Hepatocyte (in vitro differentiated cells): ENCODE measurements at places on chromosomes 6 and 20. TPM values are rescaled to one million over a fixed set of nuclear protein-coding genes. Genes with fewer than 3 reads are reported as not detected.

FAM209B gene
- not detected in 2 replicates for total RNA-seq

DNA sequence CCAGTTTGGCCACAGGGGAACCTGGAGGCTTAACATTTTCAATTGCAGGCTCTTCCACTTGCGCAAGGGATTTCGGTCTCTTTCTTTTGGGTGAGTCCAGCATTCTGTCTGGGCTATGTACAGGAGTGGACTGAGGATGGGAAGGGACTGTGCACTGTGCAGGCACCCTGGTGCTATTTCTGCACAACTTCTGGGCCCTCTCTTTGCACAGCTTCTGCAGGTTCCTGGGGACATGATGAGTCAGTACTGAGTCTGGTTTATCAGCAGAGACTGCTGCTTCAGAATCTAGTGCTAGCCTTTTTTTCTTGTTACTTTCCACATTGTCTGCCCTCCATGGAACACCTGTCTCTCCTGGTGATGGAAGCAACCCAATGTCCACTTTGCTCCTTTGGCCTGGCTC, 78.5 kb upstream of the ASF1A start:
- H3K27me3 ChIP-seq: no peaks in the 10 kb centered on the region
- no peak overlapping the region for H3K4me3 ChIP-seq
- DNase-seq: no peak
- no peaks in the 10 kb centered on the region for H3K36me3 ChIP-seq

- H3K36me3 ChIP-seq: no peaks in the 10 kb centered on the region
- no peak for DNase-seq
- no peak overlapping the region for H3K27ac ChIP-seq
- H3K27me3 ChIP-seq: no peaks in the 10 kb centered on the region
- H3K4me3 ChIP-seq: no peak overlapping the region
- no peaks in the 10 kb centered on the region for H3K4me1 ChIP-seq
These were observed 23.8 kb downstream of the LY86 start for GRCh38 chr6:6612308-6612707.

- no peak overlapping the region for H3K4me3 ChIP-seq
- H3K27me3 ChIP-seq: peaks cover 15% of the 10 kb centered on the region
- H3K27ac ChIP-seq: no peak overlapping the region
These were observed 4.0 kb downstream of the CD40 start for GRCh38 chr20:46122071-46122470.

DNA sequence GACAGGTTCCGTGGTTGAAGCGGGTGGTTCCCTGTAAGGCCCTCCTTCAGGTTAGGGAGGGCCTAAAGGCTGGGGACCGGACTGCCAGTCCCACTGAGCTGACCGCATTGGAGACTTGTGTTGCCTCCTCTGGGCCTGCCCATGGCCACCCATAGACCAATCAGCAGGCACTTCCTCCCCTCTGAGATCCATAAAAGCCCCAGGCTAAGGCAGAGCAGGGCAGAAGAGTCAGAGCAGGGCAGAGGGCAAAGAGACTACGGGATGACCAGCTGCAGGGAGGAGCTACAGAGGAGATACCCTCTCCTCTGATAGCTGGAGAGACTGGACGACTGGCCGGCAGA, 537.4 kb downstream of the TENT5A start:
- no peak overlapping the region for H3K27ac ChIP-seq
- H3K27me3 ChIP-seq: no peaks in the 10 kb centered on the region
- no peaks in the 10 kb centered on the region for H3K36me3 ChIP-seq
- no peak for DNase-seq
- H3K4me1 ChIP-seq: no peaks in the 10 kb centered on the region

DNA sequence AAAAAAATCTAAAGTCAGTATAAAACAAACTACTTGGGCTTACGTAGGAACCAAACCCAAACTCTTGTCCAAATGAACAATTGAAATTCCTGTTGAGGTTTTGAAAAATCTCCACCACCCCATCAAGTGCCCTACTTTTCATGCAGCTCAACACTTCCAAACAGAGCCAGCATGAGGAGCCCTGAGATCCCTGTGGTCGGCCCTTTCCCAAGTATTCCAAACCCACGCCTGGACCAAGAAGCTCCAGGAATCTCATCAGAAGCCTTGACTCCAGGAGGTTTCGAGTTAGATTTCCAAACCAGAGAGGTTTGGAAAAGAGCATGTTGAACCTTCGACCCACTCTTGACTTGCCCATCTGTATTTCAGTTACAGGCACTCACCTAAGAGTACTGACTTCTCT, 179.3 kb downstream of the MTFR2 start:
- no peak overlapping the region for H3K4me3 ChIP-seq
- H3K27ac ChIP-seq: no peak overlapping the region
- no peaks in the 10 kb centered on the region for H3K36me3 ChIP-seq
- no peaks in the 10 kb centered on the region for H3K4me1 ChIP-seq

DNA sequence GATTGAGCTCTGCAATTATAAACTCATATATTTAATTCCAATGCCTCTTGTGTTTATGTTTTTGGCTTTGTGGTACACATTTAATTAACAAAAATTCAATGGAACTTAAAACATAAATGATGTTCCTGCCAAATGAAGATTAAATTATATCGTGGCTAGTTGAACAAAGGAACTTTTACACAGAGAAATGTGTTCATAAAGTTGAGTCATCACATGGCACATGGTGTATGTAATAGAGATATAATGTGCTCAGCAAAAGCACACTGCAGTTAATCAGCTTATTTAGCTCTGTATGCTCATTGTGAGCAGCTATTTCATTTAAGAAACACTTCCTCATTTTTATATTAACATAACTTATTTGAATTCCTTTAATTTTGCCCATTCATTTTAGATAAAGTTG, 1295.6 kb upstream of the CITED2 start:
- no peaks in the 10 kb centered on the region for H3K36me3 ChIP-seq
- H3K27ac ChIP-seq: no peak overlapping the region
- no peak overlapping the region for H3K4me3 ChIP-seq
- DNase-seq: no peak
- no peaks in the 10 kb centered on the region for H3K27me3 ChIP-seq

DNA sequence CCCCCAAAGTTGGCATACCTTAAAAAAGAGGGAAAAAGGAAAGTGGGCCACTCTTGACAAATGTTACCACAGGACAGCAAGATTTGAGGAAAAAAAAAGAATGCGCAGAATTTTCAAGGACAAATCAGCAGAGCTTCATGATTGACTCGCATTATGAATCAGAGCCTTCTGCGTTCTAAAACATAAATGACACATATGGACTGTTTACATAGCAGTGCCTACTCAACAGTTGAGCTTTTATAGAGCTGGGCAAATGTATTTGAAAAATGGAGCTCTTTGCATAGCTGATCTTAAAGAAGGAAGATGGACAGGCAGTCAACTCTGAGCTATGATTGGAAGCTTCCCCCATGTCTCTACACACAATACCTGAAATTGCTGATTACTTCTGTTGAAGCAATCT, 213.2 kb upstream of the NT5E start:
- H3K27ac ChIP-seq: no peak overlapping the region
- H3K4me1 ChIP-seq: no peaks in the 10 kb centered on the region
- H3K27me3 ChIP-seq: no peaks in the 10 kb centered on the region
- no peaks in the 10 kb centered on the region for H3K36me3 ChIP-seq

- no peak for DNase-seq
- no peak overlapping the region for H3K4me3 ChIP-seq
- H3K36me3 ChIP-seq: no peaks in the 10 kb centered on the region
- H3K27me3 ChIP-seq: no peaks in the 10 kb centered on the region
- H3K27ac ChIP-seq: no peak overlapping the region
These were observed 125.8 kb downstream of the VEGFA start for GRCh38 chr6:43895656-43896328.

DNA sequence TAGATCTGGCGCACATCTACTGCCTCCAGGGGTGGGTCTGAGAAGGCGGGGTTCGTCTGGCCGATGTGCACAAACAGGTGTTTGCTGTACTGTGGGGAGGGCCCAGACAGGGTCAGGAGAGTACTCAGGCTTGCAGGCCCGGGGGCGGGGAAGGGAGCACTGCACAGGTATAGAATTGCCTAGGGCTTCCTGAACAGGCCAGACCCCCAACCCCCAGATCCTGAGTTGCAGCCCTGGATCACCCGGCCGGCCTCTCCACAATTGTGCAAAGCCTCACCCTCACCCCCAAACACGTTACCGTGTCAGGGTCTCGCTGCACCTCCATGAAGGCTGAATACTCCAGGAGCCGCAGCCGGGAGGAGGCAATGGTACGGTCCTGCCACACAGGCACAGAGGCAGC, 7.8 kb downstream of the RPL10A start:
- no peaks in the 10 kb centered on the region for H3K27me3 ChIP-seq
- H3K36me3 ChIP-seq: no peaks in the 10 kb centered on the region
- no peak overlapping the region for H3K27ac ChIP-seq
- peaks cover 8% of the 10 kb centered on the region for H3K4me1 ChIP-seq
- H3K4me3 ChIP-seq: no peak overlapping the region
- no peak for DNase-seq

GRCh38 chr20:57159193-57159851, 107.1 kb downstream of the BMP7 start:
- DNase-seq: no peak
- no peaks in the 10 kb centered on the region for H3K36me3 ChIP-seq
- H3K4me3 ChIP-seq: no peak overlapping the region
- H3K4me1 ChIP-seq: no peaks in the 10 kb centered on the region

DNA sequence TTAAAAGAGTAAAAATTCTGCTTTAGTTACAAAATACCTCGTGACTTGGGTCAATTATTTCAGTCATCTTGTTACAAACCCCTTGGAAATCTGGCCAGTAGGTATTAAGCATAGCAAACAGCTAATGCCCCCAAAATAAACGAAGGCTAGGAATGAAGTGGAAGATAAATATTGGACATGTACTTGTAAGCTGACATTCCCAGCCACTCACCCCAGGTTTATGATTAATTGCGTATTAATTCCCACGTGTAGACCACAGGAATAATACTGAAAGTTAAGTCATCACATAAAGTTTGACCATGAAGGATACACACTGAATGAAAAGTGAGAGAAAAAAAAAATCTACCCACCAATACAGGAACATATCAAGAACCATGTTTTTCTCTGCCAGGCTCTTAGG, 936.5 kb upstream of the ADGRB3 start:
- no peaks in the 10 kb centered on the region for H3K36me3 ChIP-seq
- no peak for DNase-seq
- no peaks in the 10 kb centered on the region for H3K4me1 ChIP-seq
- H3K27ac ChIP-seq: no peak overlapping the region
- H3K27me3 ChIP-seq: no peaks in the 10 kb centered on the region
- H3K4me3 ChIP-seq: no peak overlapping the region

DNA sequence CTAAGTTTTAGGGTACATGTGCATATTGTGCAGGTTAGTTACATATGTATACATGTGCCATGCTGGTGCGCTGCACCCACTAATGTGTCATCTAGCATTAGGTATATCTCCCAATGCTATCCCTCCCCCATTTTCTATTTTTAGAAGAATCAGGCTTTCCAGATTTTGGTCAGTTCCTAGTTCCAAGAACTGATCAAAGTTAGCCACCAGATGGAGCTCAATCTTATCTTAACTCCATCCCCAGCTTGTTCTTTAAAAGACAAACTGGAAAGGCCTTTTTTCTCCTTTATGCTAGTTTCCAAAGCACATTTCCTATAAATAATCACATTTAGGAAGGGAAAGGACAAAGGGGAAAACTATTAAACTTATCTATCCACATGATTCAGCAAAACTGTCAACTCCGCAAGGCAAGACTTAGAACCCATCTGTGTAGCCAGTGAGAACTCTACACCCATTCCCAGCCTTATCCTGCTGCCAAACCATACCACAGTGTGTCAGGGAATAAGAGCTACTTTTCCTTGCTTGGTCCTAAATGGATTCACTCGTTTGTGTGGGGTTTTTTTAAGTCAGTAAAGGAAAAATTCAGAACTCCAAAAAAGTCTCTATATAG, 22.8 kb upstream of the KHDC1 start:
- H3K4me3 ChIP-seq: no peak overlapping the region
- H3K36me3 ChIP-seq: no peaks in the 10 kb centered on the region
- H3K27ac ChIP-seq: no peak overlapping the region
- H3K4me1 ChIP-seq: no peaks in the 10 kb centered on the region
- peak; percentile 57 for DNase-seq

GRCh38 chr6:78810146-78810545, 57.2 kb upstream of the IRAK1BP1 start:
- H3K4me3 ChIP-seq: no peak overlapping the region
- H3K36me3 ChIP-seq: no peaks in the 10 kb centered on the region
- DNase-seq: peak; percentile 67
- H3K4me1 ChIP-seq: no peaks in the 10 kb centered on the region

DNA sequence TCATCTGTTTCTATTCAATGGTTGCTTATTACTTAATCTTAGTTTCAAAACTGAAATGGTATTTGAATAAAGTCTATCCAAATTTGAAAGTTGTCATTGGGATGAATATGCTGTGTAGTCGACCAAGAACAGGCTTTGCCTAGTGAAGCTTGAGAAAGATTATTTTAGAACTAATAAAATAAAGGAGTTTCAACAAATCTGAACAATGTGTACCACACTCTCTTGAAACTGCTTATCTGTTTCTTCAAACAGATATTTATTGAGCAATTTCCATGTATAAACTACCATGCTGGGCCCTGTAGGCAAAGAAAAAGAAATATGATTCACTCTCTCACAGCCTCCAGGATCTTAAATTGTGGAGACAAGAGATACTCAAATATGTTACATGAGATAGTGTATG, 174.4 kb downstream of the OGFRL1 start:
- H3K27me3 ChIP-seq: no peaks in the 10 kb centered on the region
- H3K4me3 ChIP-seq: no peak overlapping the region
- no peaks in the 10 kb centered on the region for H3K4me1 ChIP-seq
- H3K36me3 ChIP-seq: no peaks in the 10 kb centered on the region

- H3K36me3 ChIP-seq: no peaks in the 10 kb centered on the region
- H3K4me1 ChIP-seq: peaks cover 6% of the 10 kb centered on the region
- DNase-seq: no peak
- H3K4me3 ChIP-seq: no peak overlapping the region
These were observed 154.5 kb downstream of the HACE1 start for GRCh38 chr6:104705095-104705707.

GRCh38 chr20:60087563-60088105, 129.4 kb downstream of the CDH26 start:
- H3K4me3 ChIP-seq: no peak overlapping the region
- H3K4me1 ChIP-seq: no peaks in the 10 kb centered on the region
- H3K36me3 ChIP-seq: no peaks in the 10 kb centered on the region
- DNase-seq: no peak
